NCI-H82 (cell line): ENCODE measurements at places on chromosomes 6 and 20.

- peak; percentile 15 for DNase-seq
Observed at GRCh38 chr6:1091900-1092299, 220.0 kb upstream of the FOXQ1 start.

GRCh38 chr6:144123421-144123820 lies 26.9 kb upstream of the STX11 start:
- no peak for DNase-seq

- peak; percentile 31 for DNase-seq
Observed at GRCh38 chr6:161745594-161746141, 471.8 kb upstream of the AGPAT4 start.

DNA sequence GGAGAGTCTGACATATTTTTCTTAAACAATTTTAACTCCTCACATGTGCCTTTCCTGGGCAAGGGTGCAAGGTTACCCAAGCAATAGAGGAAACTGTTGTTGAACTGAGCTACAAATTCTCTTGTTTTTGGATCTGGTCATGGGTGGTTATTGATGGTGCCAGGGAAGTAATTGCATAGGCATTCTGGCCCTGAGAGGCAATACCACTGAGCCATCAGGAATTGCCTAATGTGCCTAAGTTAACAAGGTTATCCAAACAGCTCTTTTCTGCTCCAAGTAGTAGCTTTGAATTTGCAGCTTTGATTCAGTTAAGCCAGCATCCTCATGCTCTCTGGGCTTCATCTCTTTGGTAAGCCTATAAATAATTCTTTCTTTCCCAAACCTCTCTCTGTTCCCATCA lies 266.0 kb upstream of the BTBD3 start:
- no peak for DNase-seq

DNA sequence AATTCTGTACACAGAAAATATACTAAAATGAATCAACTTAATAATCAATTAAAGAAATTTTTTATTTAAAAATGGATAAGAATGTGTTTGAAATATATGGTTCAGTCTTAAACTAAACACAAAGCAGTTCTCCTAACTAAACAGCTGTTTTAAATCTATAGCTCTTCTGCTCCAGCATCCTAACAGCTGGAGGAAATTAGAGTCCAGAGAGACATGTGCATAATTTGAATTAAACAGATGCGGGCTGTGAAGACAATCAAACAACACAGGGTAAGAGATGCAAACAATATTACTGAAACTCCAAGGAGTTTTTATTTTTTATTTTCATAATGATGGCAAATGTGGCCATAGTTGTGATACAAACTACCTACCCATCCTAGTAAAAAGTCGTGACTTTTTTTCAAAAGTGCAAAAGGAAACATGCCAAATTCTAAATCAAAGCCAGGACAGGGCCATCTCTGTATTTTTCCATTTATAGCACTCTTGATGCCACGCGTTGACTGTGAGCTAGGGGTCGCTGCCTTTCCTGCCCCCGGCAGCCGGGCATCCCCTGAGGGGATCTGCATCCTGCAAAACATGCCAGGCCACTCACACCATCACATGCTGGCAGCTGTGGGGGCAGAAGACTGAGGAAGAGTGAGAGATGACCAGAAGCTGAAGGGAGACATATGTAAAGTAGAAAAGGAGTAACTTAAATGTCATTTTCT lies 310.6 kb downstream of the PRKN start:
- DNase-seq: peak; percentile 18

GRCh38 chr6:169246445-169246844 lies 7.2 kb downstream of the THBS2 start:
- DNase-seq: no peak
